Ovary (tissue), 10 donors: ENCODE measurements at places on chromosomes 13 and 19. TPM values are rescaled to one million over a fixed set of nuclear protein-coding genes. Genes with fewer than 3 reads are reported as not detected.

The RNF113B gene
- not detected for total RNA-seq

The SELENOV gene
- total RNA-seq, result not detected

The SLITRK5 gene
- total RNA-seq, result 0.18 TPM

The ZNF737 gene
- 21.8 TPM for total RNA-seq

The ZNF558 gene
- 30.7 TPM for total RNA-seq

The MKNK2 gene
- 89.2 TPM for total RNA-seq

The ETV2 gene
- total RNA-seq, result 2.3 TPM

The CTU1 gene
- 13.2 TPM for total RNA-seq

The ATP8B3 gene
- 1.2 TPM for total RNA-seq

The FUT1 gene
- 0.68 TPM for total RNA-seq

The LGALS4 gene
- total RNA-seq, result 0.57 TPM

The ZNF614 gene
- 12.0 TPM for total RNA-seq

The ENOX1 gene
- total RNA-seq, result 6.9 TPM
